Stimulated activated naive CD4-positive, alpha-beta T cell treated with Interleukin-2 at 50 U/mL for 16 hours (primary cell): ENCODE measurements at places on chromosomes 7 and 10.

- no peak for DNase-seq
These were observed 61.5 kb downstream of the ITGA8 start for GRCh38 chr10:15658069-15658702.

DNA sequence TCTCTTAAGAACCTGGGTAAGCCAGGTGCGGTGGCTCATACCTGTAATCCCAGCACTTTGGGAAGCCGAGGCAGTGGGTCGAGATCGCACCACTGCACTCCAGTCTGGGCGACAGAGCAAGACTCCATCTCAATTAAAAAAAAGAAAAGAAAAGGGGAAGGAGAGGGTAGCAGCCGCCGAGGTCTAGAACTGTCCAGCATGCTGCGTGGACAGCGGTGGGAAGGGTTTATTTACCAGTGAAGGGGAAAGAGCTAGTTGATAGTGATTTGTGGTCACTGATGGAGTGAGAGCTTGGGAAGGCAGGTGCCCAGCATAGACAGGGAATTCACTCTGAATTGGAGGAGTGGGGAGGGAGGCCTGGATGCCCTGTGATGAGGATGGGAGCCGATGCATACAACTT lies 43.4 kb upstream of the DAGLB start:
- DNase-seq, result no peak

- DNase-seq, result no peak
These were observed 90.9 kb upstream of the STK17A start for GRCh38 chr7:43491984-43492383.

DNA sequence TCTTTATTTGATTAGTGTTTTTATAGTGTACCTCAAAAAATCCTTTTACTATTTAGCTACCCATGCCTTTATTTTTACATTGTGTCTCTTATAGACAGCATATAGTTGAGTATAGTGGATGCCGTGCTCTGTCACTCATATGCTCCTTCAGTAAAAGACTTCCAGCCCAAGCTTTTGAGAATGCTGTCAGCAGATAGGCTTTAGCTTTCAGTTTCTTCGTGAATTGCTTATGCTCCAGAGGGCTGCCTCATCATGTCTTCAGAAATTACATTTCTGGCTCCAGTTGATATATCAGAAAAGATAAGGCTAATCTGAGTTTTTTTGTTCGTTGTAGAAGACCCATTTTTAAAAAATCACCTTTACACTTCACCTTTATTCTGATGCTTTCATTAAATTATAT lies 332.0 kb downstream of the NXPH1 start:
- DNase-seq, result no peak

GRCh38 chr10:5949009-5949759 lies 28.2 kb downstream of the IL15RA start:
- DNase-seq, result peak; percentile 1

DNA sequence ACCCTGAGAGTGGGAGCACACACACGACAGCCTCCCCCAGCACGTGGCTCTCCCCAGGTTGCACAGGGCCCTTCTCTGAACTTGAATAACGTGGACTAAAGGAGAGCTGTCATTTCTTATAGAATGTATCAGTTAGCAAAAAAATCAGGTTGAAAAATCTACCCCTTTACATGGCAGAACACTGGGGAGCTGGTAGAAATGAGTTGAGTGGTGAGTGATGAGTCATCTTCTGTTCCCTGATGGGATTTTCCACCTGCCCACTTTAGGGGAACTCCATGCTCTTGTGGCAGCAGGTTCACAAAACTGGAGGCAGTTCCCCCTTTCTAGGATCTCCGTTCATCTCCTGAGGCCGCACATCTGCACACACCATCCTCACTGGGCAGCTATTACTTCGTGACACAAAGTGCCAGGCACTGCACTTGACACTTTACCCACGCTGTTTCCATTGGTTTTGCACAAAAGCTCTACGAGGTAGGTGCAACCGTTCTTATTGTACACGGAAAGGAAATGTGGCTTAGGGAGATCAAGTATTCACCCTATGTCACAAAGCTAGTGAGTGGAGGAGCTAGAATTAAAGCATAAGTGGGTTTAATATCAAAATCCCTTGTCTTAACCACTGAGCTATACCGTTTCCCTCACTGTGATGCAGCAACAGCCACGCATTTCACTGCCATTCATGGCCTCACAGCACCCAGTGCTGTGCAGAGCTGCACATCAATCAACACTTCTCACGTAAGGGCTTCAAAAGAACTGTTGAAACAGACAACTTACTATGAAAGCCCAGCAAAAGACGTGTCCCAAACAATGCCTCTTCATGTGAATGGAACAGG lies 80.2 kb downstream of the RNF216 start:
- DNase-seq, result peak; percentile 68

DNA sequence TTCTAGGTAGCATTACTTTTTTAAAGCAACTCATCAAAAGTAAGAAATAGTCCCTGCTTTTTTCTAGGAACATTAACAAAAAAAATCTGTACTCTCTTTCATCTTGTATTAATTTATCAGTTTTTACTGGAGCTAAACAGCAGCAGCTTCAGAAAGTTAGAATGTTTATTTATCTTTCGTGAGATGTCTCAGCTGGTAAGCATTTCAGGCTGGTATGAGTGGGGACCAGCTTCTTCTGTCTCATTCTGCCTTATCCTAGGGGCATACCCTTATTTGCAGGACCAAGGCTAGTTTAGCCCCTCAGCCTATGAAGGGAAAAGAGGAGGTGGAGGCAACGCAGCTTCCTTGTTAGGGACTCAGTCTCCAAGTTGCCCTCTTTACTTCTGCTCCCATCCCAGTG lies 35.1 kb downstream of the LANCL2 start:
- no peak for DNase-seq
